Renal cortex interstitium (tissue), 15 donors: ENCODE measurements at places on chromosomes 5 and 9.

- no peak for DNase-seq
These were observed 10.1 kb downstream of the RNU6ATAC start for GRCh38 chr9:134154262-134154701.

- DNase-seq = no peak
These were observed 280.3 kb upstream of the WWC1 start for GRCh38 chr5:168011096-168011495.

- no peak for DNase-seq
These were observed 437.3 kb upstream of the MPDZ start for GRCh38 chr9:13716601-13717321.

DNA sequence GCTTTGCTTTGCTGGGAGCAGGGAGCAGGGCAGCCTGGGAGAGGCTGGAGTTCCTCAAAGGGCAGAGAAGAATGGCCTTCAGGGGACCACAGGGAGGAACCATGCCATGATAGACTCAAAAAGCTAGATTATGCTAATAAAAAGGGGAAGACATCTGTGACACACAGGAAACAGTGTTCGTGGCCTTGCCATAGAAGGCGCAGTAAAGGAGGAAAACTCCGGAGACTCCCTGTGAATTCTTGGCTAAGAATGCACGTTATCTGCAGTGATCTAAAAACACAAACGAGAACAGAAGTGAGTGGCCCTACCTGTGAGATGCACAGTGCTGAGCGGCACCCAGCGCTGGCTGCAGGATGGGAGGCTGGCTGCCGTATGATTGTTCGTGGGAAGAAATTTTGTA lies 15.9 kb upstream of the LTC4S start:
- no peak for DNase-seq

- peak; percentile 1 for DNase-seq
These were observed 685.8 kb downstream of the MAT2B start for GRCh38 chr5:164191240-164191639.

DNA sequence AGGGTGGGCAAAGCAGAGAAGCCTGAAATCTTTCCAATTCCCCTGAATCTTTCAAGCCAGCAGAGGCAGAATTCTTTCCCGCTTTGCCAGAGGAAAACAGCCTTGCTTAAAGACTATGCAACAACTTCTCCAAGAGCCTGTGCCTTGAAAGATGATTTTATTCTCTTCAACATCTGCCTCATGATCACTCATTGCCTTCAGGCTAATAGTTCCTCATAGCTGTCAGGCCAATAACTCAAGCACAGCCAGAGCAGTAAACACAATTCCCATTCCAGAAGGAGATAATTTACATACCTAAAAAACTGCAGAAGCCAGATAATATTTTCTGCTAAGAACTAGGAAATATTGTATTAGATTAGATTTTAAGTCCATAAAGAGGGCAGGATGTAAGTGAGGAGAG lies 92.3 kb upstream of the PUM3 start:
- DNase-seq = no peak

GRCh38 chr9:132459661-132460060 lies 49.6 kb downstream of the CFAP77 start:
- no peak for DNase-seq

DNA sequence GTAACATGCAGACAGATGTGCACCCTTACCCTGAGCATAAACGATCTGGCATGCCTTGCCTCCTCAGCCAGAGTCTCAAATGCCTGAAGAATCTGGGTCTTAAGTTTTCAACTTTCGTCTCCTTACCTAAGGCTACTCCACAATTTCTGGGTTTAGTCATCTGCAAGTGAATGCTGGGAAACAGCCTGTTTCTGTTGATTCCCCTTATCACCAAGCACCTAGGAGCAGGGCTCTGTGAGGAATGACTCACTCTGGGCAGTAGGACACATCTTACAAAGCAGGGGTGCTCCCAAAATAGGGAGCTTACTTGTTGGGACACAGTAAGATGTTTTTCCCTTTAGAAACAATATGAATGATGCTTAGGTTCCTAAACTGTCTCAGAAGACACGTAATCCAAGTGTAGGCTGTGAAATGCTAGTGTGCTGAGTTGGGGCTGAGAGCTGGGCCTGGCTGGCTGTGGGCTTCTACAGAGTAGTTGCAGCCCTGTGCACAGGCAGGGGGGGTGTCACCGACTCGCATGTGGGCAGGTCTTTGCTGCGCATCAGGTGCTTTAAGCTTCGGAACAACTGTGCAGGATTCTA lies 58.0 kb downstream of the DAP start:
- no peak for DNase-seq

DNA sequence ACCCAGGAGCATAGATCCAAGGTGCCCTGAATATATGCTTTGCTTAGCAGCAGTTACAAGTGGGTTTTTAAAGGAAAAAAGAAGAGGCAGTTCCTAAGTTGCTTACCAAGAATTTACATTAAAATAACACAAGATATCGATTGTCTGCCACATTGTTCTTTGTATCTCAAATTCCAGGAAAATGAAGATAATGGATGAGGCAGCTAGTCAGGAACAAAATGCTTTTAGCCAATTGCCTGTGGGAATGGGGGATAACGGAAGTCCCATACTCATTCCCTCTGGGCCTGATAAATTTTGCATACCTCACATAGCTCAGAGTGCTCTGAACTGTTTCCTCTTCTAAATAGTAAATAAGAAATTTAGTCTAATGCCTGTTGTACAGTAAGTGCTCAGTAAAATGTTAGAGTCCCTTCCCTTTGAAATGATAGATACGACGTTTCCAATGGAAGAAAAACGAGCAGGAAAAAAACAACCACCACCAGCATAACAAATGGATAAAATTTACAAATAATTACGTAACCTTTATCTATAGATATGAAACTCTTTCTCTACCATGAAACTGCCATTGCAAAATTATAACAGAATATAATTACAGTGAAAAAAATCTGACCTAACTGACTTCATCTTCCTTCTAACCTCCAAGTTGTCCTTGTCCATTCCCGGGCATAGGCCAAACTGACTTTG lies 35.5 kb upstream of the TENT2 start:
- DNase-seq = no peak

- DNase-seq = no peak
These were observed 36.9 kb downstream of the RANBP6 start for GRCh38 chr9:5978523-5978922.
